ENCODE measurements at places on chromosomes 11 and 22.

- DNase-seq = no peak
These were observed 12.8 kb downstream of the OR8A1 start for GRCh38 chr11:124582565-124582964.

GRCh38 chr11:91124363-91124762 is 901.5 kb upstream of the CHORDC1 start:
- DNase-seq = no peak

DNA sequence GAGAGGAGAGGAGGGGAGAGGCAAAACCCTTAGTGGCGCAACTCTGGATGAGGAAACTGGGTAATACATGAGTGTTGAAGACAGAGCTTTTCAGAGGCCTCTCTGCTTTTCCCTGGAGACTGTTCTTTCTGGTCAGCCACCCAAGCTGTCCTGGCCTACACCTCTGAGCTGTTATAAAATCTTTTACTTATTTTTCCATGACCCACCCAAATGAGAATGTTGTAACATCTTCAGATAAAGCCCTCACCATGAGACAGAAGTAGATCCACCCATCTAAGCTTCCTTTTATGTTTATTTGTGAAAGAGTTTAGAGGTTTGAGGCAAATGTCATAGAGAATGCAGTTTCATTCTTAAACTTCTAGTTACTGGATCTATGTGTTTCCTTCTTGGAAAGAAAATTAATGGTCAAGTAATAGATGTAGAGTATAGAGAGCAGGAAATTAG is 20.3 kb upstream of the APLP2 start:
- DNase-seq = no peak

GRCh38 chr11:130806746-130807145 is 109.5 kb downstream of the SNX19 start:
- no peak for DNase-seq

- no peak for DNase-seq
These were observed 6.7 kb downstream of the OR5AN1 start for GRCh38 chr11:59365232-59366018.

- DNase-seq = no peak
These were observed 2.3 kb downstream of the CYB5R3 start for GRCh38 chr22:42646569-42647525.

DNA sequence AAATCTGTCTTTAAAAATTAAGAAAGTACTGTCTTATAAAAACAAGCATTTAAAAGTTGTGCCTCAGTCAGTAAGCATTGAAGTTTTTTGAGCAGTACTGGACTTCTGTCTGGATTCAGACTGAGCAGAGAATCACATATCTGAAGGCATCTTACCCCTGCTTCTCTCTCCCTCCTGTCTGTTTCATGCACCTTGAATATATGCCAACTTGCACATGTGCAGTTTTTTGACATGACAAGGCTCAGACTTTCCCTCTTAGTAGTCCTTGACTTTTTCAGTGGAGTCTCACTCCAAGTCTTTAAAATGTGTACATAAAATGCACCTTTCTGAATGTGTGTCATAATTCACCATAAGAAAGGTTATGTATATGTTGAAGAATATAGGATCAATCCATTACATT is 19.8 kb downstream of the SPECC1L start:
- no peak for DNase-seq

- DNase-seq = no peak
These were observed 3.6 kb downstream of the ANKRD13D start for GRCh38 chr11:67292671-67293070.

GRCh38 chr11:73210916-73211667 is 7.0 kb upstream of the P2RY2 start:
- no peak for DNase-seq

DNA sequence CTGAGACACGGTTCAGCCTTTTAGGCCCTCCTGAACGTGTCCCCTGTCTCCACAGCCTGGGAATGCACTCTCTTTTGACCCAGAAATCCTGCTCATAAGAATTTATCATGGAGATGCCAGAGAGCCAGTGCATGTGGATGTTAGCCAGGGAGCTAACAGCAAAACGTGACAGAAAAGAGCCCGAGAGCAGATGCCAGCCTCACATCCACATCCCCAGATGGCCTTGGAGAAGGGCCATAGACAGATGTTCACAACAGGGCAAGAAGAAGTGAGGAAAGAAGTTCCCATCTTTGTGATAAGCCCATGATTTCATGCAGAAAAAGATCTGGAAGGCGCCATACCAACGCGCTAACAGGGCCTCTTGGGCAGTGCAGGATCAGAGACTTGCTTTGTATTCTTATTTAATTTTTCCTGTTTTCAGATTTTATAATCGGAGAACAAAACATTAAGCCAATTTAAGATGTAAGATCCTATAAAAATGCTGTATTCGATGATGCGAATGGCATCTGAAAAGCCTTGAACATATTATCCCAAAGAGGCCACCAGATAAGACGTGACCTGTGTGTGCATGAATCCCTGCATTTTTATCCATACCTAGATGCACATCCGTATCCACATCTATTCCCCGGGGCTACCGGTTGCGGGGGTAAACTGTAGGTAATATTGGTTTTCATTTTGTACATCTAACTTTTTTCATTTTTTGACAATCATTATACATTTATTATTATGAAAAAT is 48.7 kb downstream of the IGLL5 start:
- DNase-seq = no peak

DNA sequence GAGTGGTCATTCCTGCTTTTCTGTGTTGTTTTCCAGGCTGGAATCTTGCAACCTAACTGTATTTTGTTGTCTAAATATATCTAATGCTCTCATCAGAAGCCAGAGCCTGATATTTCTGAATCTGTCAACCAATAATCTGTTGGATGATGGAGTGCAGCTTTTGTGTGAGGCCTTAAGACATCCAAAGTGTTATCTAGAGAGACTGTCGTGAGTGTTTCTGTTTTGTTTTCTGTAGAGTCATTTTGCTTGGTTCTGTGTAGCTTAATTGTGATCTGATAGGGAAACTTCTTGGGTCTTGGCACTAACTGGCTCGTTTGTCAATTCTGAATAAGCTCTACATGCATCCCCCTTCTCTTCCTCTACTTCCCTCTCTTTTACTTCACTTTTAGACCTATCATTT is 31.2 kb upstream of the RBMXL2 start:
- no peak for DNase-seq

DNA sequence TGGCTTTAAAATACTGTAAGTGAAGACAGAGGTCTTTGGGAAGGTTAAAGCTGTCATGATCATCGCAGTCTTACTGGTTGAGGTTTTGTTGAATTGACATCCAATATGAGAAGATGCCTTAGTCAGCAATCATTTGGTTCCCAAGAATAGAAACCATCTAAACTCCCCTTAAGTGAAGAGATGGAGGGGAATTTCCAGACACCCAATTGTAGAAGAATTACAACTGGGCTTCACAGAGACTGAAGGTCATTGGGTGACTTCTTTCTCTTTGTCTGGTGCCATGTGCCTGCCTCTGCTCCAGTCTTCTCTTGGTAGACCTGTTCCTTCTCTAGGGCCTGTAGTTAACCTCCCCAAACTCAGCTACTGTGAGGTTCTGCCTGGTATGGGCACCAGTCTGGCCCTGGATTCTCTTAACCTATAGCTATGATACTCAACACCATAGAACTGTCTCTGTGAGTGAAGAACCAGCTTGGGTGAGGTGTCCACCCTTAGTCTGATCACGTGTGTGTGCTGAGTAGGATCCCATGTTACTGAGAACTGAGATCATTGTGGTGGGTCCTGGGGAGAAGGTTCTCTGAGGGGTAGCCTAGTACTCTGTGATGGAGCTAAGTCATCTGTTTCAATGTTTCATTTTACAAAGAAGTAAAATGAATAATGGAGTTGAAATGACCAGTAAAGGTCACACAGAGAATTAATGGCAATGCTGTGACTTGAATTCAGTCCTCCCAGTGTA is 182.5 kb downstream of the CSNK2A3 start:
- no peak for DNase-seq

DNA sequence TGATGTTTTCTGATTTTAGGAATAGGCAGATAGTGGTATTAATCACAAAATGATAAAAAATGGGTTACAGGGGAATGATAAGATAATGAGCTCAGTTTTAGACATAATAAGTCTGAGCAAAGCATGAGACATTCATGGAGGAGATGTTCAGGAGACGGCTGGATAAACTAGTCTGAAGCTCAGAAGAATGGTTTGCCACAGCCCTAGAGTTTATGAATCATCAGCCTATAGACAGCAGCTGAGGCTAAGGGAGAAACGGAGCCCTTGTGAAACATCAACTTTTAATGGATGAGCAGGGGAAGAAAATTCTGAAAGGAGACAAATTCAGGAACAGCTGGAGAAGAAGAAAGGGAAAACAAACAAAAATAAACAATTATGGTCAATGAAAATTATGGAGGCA is 87.2 kb downstream of the RELT start:
- DNase-seq = no peak

DNA sequence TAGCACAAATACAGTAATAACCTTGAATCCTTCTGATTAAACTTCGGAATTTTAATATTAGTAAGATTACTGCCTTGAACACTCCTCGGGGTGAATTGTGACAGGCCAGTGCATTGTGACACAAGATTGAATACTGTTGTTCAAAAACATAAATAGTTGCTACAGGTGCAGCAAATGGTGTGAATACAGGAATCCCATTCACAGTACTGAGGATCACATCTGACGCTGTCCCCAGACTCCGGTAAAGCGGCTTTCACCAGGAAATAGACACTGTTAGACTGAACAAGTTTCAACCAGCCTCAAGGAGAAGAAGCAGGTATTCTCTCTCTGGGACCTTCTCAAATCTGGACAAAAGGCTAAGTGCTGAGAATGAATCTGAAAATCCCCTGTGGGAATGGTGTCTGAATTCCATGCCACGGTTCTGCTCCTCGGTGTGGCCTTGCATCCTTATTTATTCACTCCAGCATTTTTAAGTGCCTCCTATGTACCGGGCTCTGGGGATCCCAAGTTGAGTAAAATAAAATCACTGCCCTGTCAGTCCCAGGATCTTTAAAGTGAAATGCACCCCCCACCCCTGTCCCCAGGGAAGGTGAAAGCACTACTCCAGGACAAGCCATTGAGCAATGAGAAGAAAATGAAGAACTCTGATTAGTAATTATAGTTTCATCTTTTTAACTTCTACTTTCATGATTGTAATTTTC is 3.4 kb downstream of the LGR4 start:
- no peak for DNase-seq

GRCh38 chr11:67285541-67286498 is 3.3 kb upstream of the ANKRD13D start:
- DNase-seq = no peak

GRCh38 chr11:129275828-129276227 is 83.7 kb upstream of the ARHGAP32 start:
- no peak for DNase-seq

DNA sequence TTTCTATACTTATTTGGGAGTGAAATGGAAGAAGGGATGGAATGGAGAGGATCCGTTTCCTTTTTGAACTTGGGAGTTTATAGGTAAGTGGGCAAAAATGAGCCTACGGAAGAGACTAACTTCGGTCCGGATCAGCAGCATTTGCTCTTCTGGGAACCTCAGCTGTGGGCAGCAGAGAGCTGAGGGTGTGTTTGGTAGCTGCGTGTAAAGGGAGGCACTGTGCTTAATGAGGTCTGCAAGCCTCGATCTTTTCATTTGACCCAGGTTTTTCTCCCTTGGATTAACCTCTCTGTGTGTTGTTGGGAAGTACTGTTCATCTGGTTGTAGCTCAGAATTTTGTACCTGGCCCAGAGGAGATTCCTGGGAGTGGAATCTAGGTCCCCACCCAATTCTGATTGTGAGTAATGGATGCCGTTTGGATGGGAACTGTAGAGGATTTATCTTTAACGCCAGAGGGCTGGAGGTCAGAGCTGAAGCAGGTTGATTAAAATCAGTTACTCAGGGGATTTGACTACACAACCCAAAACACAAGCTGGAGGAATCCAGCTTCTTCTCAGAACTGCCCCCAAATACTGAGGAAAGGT is 201.6 kb upstream of the SORL1-AS1 start:
- no peak for DNase-seq

DNA sequence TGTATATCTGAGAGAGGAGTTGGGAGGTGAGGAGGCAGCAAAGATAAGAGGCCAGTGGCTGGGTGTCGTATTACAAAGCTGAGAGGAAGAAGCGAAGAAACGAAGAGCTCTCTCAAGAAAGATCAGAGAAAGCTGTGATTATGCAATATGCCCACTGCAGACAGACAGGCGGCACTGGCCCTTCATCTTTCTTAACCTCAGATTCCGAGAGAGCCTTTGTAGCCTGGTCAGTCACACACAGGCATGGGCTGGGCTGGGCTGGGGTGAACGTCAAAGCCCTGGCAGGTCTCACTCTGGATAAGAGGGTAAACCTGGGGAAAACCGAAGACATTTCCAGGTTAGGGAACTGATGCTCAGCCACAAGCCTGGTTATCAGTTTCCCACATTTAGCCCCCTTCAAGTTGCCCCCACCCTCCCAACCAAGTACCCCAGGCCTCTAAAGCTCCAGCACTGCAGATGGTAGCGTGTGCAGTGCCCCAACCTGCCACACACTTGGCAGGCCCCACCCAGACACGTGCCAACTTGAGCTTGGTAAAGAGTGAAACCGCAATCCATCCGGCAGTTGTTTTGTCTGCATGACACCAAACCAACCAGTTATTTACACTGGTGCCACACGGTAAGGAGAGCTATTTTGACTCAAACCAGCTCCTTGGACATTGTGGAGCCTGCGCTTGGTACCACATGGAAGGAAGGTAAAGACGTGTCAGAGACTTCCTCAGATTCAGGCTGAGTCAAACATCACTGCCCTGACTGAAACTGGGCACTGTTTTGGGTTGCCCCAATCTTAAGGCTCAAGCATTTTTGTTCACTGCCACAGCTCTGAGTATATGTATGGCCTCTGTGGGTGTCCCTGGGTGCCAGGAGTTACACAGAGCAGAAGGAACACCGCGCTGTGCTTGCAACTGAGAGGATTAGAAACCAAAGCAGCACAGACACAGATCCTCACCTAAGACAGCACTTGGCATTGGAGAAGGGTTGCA is 135.9 kb downstream of the FDX1 start:
- no peak for DNase-seq

GRCh38 chr22:41478891-41479521 is 10.1 kb downstream of the ACO2 start:
- no peak for DNase-seq
